ENCODE measurements at places on chromosomes 16 and 17.

DNA sequence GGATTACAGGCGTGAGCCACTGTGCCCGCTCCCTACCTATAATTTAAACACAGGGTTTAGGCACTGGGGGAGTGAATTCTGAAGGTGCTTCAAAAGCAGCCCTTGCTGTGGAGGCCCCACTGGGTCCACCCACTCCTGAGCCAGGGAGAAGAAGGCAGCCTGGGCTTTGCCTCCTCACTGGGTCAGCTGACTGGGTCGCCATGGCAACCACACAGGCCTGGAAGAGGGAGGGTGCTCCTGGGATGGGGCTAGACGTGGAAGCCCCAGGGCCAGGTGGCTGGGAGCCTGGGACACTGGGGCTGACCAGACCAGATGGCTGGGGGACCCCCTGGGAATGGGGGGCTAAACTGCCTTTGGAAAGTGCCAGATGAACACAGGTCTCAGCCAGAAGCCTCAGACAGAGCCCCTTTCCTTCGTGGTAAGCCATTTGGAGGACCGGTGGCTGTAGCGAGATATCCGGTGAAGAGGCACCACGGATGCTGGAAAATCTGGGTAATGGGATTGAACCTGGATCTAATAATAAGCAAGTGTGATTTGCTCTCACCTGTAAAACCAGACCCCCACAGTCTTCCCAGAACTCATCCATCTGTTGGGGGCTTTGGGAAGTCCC, 32.9 kb downstream of the TRARG1 start:
- no peak for DNase-seq

DNA sequence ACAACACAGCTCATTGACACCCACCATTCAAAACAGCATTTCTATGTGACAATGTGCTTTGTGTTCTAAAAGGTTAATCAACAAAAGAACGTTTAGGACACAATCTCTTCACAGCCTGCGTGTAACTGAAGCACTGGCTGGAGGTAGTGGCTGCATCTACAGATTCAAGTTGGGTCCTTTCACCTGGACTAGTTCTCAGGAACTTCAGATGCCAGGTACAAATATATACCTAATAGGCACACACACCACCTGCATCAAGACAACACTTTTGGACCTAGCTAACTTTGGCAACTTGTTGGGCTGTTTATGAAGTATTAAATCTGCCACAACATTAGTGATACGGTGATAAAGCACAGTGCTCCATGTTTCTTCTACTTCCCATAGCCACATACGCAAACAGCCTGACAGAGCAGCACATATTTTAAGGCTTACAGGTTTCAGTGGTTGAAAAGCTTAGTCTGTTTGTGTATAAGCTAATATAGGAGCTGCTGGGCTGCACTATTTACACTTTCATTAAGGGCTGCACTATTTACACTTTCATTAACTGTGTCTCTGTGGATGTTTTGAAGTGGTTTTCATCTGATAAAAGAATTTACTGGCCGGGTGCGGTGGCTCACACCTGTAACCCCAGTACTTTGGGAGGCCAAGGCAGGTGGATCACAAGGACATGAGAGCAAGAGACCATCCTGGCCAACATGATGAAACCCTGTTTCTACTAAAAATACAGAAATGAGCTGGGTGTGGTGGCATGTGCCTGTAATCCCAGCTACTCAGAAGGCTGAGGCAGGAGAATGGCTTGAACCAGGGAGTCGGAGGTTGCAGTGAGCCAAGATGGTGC, 132.6 kb downstream of the PARN start:
- no peak for DNase-seq

GRCh38 chr16:89841275-89841674, 13.0 kb downstream of the SPIRE2 start:
- DNase-seq, result no peak

DNA sequence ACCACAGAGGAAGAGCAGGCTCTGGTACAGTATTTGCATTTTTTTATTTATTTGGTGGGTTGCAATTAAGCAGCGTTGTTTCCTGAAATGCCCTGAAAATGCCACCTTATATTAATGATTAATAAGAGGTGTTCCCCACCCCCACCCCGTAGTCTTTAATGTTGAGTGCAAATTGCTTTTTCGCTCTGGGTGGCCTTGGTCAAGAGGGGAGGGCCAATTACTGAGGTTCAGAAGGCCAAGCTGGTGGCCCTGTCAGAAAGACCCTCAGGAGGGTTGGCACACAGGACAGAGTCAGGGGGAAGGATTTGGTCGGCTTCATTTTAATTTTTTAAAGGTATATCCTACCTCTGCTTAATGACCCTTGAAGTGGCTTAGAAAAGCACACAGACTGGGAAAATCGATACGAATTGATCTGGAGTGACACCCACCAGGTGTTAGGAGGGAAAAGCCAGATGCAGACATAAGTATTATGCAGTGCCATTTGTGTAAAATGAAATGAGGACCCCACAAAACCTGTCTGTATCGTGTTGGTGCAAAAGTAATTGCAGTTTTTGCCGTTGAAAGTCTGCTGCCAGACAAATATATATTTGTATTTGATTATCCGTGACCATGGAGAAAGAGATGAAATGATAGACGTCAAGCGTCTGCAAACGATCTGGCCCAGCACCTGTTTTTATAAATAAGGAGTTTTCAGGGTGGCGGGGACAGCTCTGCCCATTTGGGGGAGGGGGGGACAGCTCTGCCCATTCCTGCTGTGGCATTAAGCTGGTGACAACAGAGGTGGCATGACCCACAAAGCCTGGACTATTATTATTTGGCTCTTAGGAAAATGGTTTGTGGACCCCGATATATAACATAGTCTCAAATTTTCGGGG, 143.8 kb upstream of the PLCG2 start:
- no peak for DNase-seq
